ENCODE measurements at places on chromosomes 12 and 14.

- no peak overlapping the region for H3K4me3 ChIP-seq
- no peaks in the 10 kb centered on the region for H3K27me3 ChIP-seq
- no peaks in the 10 kb centered on the region for H3K4me1 ChIP-seq
- DNase-seq, result no peak
Measured at GRCh38 chr12:131464081-131464480, 246.8 kb upstream of the SFSWAP start.

DNA sequence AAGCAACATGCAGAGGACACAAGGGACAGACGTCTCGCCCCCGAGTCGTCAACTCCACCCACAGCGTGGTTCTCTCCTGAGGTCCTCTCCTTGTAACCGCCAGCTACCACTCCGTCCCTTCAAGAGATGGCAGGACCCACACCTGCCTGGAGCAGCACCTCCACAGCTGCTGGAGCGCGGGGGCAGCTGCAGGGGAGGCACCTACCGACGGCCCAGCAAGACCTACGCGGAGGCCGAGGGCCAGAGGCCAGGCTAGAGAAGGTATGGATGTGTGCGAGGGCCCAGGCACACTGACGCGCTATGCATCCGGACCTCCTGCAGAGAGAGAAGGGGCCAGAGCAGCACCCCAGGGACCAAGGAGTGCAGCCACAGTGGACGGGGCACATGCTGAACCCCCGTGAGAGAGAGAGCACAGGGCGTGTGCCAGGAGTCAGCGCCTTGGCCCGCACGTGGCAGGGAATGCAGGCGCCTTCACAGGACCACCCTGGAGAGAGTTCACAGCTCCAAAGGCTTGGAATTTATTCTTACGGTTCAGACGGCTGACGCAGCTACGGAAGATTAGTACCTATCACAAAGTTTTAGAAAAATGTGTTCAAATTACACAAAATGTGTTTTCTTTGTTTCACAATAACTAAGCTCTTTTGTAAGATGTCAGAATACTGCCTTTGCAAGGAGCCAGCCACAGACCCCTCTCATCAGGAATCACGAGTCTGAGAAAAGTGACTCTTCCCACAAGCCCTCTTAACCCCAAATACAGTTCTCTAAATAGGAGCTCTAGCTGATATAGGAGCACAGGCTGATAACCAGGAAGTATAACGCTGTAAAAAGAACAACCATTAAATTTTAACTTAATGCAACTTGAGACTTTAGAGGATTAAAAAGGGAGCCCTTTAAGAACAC lies 36.8 kb downstream of the CDC42BPB start:
- H3K27ac ChIP-seq, result no peak overlapping the region
- H3K36me3 ChIP-seq, result no peaks in the 10 kb centered on the region
- peak; percentile 56 for DNase-seq
- no peaks in the 10 kb centered on the region for H3K27me3 ChIP-seq
- H3K4me3 ChIP-seq, result no peak overlapping the region
- peaks cover 41% of the 10 kb centered on the region for H3K4me1 ChIP-seq

GRCh38 chr12:53743266-53744129 lies 8.3 kb downstream of the CISTR start:
- no peaks in the 10 kb centered on the region for H3K4me1 ChIP-seq
- DNase-seq, result peak; percentile 76
- no peak overlapping the region for H3K4me3 ChIP-seq
- H3K27ac ChIP-seq, result no peak overlapping the region
- peaks cover 50% of the 10 kb centered on the region for H3K27me3 ChIP-seq

DNA sequence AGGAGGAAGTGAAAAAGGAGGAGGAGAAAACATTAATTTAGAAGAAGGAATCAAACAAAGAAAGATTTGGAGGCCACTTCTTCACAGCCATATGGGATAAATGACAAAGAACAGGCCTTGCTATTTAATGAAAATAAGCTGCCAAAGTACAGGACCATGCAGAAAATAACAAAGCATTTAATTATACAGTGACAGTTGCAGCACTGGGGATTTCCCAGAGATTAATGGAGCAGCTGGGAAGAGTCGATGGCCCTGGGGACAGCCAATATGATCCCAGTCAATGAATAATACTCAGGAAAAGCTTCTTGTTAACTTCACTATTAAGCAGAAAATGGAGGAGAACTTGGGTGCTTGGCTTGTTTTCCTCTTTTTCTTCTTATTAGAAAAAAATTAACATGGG lies 34.6 kb downstream of the RERG start:
- H3K27ac ChIP-seq, result no peak overlapping the region
- no peaks in the 10 kb centered on the region for H3K27me3 ChIP-seq
- DNase-seq, result no peak
- H3K4me3 ChIP-seq, result no peak overlapping the region

GRCh38 chr14:74203639-74204038 lies 35.6 kb upstream of the VSX2 start:
- no peak overlapping the region for H3K4me3 ChIP-seq
- no peak overlapping the region for H3K27ac ChIP-seq
- H3K36me3 ChIP-seq, result peaks cover 6% of the 10 kb centered on the region
- H3K4me1 ChIP-seq, result no peaks in the 10 kb centered on the region
- DNase-seq, result no peak

DNA sequence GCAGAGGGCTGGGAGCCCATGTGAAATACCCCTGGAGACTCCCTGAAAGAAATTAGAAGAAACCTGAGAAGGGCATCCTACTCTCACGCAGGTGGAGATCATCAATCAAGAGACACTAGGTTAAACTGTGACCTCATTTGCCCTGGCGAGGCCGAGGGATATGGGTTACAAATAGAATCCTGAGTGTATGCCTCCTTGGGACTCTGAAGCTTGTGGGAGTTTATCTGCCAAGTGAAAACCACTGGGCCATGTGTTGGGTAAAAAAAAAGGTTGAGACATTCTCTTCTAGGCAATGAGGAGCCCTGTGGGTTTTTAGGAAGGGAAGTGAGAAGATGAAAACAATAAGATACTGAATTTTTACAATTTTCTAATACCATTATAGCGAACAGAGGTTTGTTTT lies 160.7 kb upstream of the ARID2 start:
- DNase-seq, result no peak
- H3K27me3 ChIP-seq, result no peaks in the 10 kb centered on the region

DNA sequence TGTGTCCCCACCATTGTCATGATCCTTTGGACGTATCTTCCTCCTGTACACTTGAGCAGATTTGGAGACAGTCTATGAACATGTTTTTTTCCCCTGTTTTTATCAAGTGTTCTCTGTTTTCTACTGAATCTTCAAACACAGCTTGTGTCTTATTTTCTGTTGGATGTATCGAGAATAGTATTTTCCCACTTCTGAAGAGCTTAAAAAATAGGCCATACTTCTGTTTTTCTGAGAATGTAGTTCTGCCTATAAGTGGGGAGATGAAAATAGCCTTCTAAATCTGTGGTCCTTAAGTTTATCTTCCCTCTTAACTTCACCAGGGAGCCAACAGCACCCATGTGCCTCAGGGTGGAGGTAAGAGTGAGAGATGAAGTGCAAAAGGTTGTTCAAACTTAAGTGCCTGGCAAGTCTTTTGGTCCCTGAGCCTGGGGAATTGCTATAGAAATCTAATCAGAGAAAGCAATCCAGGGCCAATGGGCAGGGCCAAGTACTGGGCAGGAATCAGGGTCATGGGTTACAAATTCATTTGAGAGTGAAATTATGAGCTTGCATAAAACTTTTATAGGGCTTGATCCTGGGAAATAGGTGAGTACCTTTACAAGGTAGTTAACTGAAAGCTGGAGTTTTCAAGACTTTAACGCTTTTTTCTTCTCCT lies 58.9 kb downstream of the ARF6 start:
- DNase-seq, result peak; percentile 41
- no peak overlapping the region for H3K27ac ChIP-seq
- H3K27me3 ChIP-seq, result no peaks in the 10 kb centered on the region

DNA sequence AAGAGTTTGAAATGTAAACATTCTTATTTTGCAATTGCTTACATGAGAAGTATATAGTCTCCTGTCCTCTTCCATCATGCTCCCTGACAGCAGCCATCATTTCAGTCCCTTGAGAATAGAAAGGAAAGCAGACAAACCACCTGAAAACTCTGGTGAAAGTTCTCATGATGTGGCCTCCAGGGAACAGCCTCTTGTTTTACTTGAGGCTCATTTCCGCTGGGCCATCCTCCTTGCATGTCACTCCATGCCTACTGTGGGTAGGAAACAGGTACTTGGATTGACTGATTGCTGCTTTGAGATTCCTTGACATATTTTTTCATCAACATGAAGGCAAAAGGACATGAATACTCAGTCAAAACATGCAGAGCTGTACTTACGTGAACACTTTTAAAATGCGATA lies 6.0 kb downstream of the SYT1 start:
- peaks cover 20% of the 10 kb centered on the region for H3K4me1 ChIP-seq
- peaks cover 11% of the 10 kb centered on the region for H3K27me3 ChIP-seq
- no peak overlapping the region for H3K4me3 ChIP-seq
- no peaks in the 10 kb centered on the region for H3K36me3 ChIP-seq
- DNase-seq, result no peak

GRCh38 chr12:1801303-1801975 lies 18.9 kb upstream of the LRTM2 start:
- H3K4me1 ChIP-seq, result no peaks in the 10 kb centered on the region
- no peak overlapping the region for H3K4me3 ChIP-seq
- no peak overlapping the region for H3K27ac ChIP-seq
- no peak for DNase-seq
- H3K27me3 ChIP-seq, result no peaks in the 10 kb centered on the region
- H3K36me3 ChIP-seq, result no peaks in the 10 kb centered on the region

- no peak overlapping the region for H3K4me3 ChIP-seq
- no peak overlapping the region for H3K27ac ChIP-seq
- no peaks in the 10 kb centered on the region for H3K4me1 ChIP-seq
- no peak for DNase-seq
- no peaks in the 10 kb centered on the region for H3K36me3 ChIP-seq
Measured at GRCh38 chr14:77206261-77206824, 24.7 kb downstream of the TMEM63C start.

GRCh38 chr12:96529912-96530311 lies 40.5 kb downstream of the CFAP54 start:
- no peak for DNase-seq
- no peaks in the 10 kb centered on the region for H3K4me1 ChIP-seq
- H3K36me3 ChIP-seq, result no peaks in the 10 kb centered on the region
- H3K4me3 ChIP-seq, result no peak overlapping the region

- H3K27me3 ChIP-seq, result no peaks in the 10 kb centered on the region
- H3K4me3 ChIP-seq, result no peak overlapping the region
Measured at GRCh38 chr12:122250047-122250446, 16.2 kb downstream of the VPS33A start.

- no peaks in the 10 kb centered on the region for H3K27me3 ChIP-seq
- no peak overlapping the region for H3K27ac ChIP-seq
- DNase-seq, result peak; percentile 60
Measured at GRCh38 chr12:124030510-124030909, 57.5 kb downstream of the ZNF664 start.

DNA sequence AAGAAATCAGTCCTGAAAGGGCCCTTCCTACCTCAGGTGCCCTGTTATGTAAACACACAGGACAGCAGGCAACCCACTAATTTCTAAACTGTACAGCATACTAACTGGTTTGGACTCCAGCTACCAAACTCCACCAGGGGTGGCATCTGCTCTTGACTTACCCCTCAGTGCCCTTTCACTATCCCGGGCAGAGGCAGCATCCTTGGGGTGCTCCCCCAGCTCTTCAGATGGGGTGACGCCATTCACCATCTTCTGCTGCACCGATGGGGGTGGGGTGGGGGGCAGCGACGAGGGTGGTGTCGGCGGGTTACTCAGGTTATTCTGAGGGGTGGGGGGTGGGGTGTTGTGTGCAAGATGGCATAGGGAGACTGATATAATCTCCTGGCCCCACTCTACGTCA lies 11.5 kb upstream of the PRKAG1 start:
- no peaks in the 10 kb centered on the region for H3K27me3 ChIP-seq
- DNase-seq, result no peak
- H3K36me3 ChIP-seq, result peaks cover 77% of the 10 kb centered on the region
- H3K4me3 ChIP-seq, result no peak overlapping the region
- no peak overlapping the region for H3K27ac ChIP-seq
- no peaks in the 10 kb centered on the region for H3K4me1 ChIP-seq

- H3K4me3 ChIP-seq, result no peak overlapping the region
- H3K27me3 ChIP-seq, result no peaks in the 10 kb centered on the region
- H3K27ac ChIP-seq, result no peak overlapping the region
- no peaks in the 10 kb centered on the region for H3K4me1 ChIP-seq
- H3K36me3 ChIP-seq, result no peaks in the 10 kb centered on the region
- no peak for DNase-seq
Measured at GRCh38 chr14:61065656-61066055, 84.6 kb downstream of the SLC38A6 start.

DNA sequence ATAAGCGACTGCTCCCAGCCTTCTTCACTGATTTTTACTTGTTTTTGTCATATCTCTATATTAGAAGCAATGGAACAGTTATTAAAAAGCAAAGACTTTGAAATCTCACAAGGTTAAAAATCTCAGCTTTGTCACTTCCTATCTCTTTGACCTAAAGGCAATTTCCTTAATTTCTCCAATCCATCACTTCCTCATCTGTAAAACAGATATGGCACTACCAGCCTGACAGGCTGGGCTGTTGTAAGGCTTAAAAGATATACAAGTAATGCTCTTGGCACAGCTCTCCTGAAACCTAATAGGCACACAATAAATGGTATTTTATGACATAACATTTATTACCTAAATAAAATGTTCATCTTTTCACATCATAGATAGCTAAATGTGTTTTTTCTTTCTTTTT lies 25.6 kb downstream of the ATXN2 start:
- H3K27me3 ChIP-seq, result no peaks in the 10 kb centered on the region
- no peak for DNase-seq
- H3K36me3 ChIP-seq, result no peaks in the 10 kb centered on the region
- no peak overlapping the region for H3K4me3 ChIP-seq

DNA sequence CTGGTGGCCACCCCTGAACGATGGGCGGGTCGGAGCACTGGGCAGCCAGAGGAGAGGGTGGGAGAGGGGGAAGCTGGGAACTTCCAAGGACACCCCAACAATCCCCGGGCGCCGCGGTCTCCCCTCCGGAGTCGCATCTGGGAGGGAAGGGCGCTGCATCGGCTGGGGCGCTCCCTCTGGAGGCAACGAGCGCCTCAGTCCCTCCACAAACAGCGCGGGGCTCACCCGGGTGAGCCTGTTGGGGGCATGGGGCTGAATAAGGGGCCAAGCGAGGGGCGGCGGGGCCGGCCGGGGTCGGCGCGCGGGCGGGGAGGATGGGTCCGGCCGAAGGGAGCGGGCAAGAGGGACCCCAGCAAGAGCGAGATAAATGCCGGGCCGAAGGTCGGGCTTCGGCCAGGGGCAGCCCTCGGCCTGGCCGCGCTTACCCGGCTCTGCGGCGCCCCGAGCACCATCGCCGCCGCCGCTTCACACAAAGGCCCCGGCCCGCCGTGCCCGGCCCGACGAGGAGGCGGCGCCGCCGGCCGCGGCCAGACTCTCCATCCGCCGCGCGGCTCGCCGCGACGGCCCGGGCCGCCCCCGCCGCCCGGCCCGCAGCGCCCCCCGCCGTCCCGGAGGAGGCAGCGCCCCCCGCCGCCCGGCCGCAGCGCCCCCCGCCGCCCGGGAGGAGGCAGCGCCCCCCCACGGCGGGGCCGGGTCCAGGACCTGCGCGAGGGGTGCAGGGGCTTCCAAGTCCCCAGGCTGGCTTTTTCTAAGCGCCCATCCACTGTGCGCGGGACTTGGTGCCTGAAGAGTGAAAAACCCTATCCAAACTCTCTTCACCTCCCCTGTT lies at the start of gene ZBTB39:
TSS of gene ZBTB39 (minus strand) at position 567 of the 829 bp plus-strand sequence. CDS start 1,629 bp downstream, outside the sequence.
- peaks cover 17% of the 10 kb centered on the region for H3K36me3 ChIP-seq
- peak within 1 kb of the TSS; percentile 71 for H3K4me3 ChIP-seq
- peak within 1 kb of the TSS; percentile 82 for H3K27ac ChIP-seq
- no peaks in the 10 kb centered on the region for H3K4me1 ChIP-seq
- no peaks in the 10 kb centered on the region for H3K27me3 ChIP-seq
